Uterus (tissue), 4 donors: ENCODE measurements at places on chromosomes 6 and 20.
A peak's percentile ranks its signal among the peaks of the same experiment; 100 is the strongest.

GRCh38 chr6:49300443-49300842 is 162.6 kb downstream of the MMUT start:
- H3K27me3 ChIP-seq: no peaks in the 10 kb centered on the region
- no peak overlapping the region for H3K4me3 ChIP-seq
- no peaks in the 10 kb centered on the region for H3K36me3 ChIP-seq
- DNase-seq: no peak

DNA sequence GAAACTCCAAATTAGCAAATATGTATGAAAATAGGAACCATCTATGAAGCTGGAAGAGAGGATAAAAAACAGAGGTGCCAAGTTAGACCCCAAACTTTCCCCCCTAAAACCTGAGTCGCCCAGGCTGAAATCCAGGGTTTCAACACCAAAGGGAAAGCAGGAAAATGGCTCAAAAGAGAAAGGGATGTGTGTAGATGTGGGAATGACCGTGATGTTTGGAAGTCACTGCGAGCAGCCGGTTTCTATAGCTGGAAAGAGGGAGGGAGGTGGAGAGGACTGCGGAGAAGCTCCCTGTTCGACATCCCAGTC is 4.5 kb downstream of the RING1 start:
- DNase-seq: no peak
- H3K27ac ChIP-seq: peak overlapping the region; percentile 42
- no peaks in the 10 kb centered on the region for H3K27me3 ChIP-seq
- H3K4me3 ChIP-seq: peak overlapping the region; percentile 41
- no peaks in the 10 kb centered on the region for H3K36me3 ChIP-seq

GRCh38 chr6:162543221-162543620 is 184.3 kb downstream of the PRKN start:
- H3K27ac ChIP-seq: no peak overlapping the region
- no peaks in the 10 kb centered on the region for H3K27me3 ChIP-seq
- H3K4me3 ChIP-seq: no peak overlapping the region
- no peaks in the 10 kb centered on the region for H3K4me1 ChIP-seq
- H3K36me3 ChIP-seq: no peaks in the 10 kb centered on the region
- no peak for DNase-seq

GRCh38 chr6:117906507-117906957 is 532 bp upstream of the SLC35F1 start:
- H3K36me3 ChIP-seq: no peaks in the 10 kb centered on the region
- peak overlapping the region; percentile 52 for H3K4me3 ChIP-seq
- H3K4me1 ChIP-seq: no peaks in the 10 kb centered on the region
- H3K27me3 ChIP-seq: peaks cover 5% of the 10 kb centered on the region

DNA sequence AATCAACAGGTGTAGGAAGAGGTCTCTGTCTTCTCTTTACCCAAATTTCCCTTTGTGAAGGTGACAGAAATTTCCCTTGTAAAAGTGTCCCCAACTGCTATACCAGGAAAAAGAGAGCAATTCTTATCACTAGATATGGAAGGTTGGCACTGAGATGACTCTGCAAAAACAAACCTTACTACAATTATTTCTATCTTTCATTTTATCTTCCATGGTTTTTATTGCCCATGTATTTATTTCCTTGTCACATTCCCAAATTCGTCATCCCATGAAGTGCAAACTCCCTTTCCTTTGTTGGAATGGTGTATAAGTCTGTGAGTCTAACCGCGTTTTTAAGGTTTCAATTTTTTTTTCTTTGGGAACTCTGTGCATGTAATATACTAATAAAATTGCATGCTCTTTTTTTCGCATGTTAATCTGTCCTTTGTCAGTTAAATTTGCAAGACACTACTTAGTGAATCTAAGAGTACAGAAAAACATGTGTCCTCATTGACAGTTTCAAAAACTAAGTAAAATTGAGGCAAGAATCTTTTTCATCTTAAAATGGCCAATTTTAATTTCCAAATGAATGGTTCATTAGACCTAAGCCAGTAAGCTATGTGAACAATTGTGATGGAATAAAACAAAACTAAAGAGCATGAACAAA is 35.4 kb upstream of the HFE start:
- no peak overlapping the region for H3K4me3 ChIP-seq
- no peak for DNase-seq
- H3K27ac ChIP-seq: no peak overlapping the region
- H3K27me3 ChIP-seq: no peaks in the 10 kb centered on the region
- H3K36me3 ChIP-seq: no peaks in the 10 kb centered on the region
- no peaks in the 10 kb centered on the region for H3K4me1 ChIP-seq
